ENCODE measurements at places on chromosomes 13 and 19.

DNA sequence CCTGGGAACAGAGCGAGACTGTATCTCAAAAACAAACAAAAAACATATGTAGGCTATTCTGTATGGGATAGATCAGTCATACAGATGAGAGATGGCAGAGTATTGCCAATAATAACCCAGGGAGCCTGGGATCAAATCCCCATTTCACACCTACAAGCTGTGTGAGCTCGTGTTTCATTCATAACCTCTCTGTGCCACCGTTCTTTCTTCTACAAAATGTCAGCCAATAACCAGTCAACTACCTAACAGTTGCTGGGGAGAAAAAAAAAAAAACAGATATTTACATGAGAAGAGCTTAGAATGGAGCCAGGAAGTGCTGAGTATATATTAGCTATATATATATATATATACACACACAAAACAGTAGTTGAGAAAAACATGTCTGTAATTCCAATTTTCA lies 6.5 kb upstream of the IFNL2 start:
- DNase-seq, result no peak

DNA sequence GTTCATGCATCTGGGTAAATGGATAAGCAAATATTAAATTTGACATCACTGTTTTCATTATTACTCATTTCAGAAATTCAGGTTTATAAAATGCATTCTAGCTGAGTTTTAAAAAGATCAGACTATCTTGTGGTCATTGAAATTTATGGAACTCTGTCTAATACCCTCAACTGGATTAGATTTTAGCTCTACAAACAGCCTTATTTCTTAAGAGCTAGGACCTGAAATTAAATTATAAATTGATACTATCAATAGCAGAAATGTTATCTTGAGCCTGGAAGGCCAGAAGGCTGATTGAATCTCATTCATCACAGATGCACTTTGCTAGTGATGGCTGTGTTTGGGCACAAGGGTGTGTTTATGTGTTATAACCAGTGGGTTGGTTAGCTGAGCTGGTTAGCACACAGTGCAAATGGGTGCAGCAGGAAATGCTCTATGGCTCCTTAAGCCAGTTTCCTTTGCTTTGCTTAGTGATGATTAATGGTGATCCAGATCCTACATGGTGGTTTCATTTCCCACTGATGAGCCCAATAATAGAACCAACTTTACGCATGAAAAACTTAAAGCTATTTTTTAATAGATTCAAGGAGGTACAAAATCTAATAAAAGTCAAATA lies 310.8 kb upstream of the KLF12 start:
- no peak for DNase-seq

- no peak for DNase-seq
Measured at GRCh38 chr13:105595471-105595870, 940.0 kb downstream of the EFNB2 start.

GRCh38 chr19:30356951-30357579 lies 15.1 kb upstream of the ZNF536 start:
- no peak for DNase-seq

DNA sequence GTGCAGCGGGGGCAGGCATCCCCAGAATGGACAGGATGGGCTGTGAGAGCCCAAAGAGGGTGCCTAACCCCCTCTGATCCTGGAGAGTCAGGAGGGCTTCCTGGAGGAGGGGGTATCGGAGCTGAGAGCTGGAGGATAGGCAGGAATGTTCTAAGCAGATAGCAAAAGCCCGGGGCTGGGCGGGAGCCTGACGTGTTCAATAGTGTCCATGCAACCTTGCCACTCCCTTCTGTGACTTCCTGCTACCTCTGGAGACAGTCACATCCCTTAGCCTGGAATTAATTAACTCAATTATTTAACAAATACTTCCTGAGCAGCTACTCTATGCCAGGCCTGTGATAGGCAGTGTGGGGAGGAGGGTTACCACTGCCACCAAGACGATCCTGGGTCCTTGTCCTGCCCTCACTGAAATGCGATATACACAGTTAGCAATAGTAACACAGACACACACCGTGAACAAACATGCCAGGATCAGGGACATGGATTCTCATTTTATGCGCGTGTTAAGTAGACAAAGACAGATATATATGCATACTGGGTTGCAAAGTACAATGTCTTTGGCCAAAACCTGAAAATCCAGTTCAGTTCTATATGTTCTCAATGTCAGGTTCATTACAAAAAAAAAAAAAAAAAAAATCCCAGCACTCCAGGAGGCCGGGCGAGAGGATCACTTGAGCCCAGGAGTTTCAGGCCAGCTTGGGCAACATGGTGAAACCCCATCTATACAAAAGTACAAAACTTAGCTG lies 10.7 kb downstream of the AP2S1 start:
- no peak for DNase-seq

GRCh38 chr13:24176351-24177101 lies 16.0 kb downstream of the SPATA13 start:
- no peak for DNase-seq

GRCh38 chr13:68081061-68081460 lies 850.9 kb upstream of the PCDH9 start:
- no peak for DNase-seq
